ENCODE measurements at places on chromosomes 1 and 21.

- DNase-seq: no peak
Measured at GRCh38 chr1:99745061-99745460, 21.4 kb downstream of the FRRS1 start.

DNA sequence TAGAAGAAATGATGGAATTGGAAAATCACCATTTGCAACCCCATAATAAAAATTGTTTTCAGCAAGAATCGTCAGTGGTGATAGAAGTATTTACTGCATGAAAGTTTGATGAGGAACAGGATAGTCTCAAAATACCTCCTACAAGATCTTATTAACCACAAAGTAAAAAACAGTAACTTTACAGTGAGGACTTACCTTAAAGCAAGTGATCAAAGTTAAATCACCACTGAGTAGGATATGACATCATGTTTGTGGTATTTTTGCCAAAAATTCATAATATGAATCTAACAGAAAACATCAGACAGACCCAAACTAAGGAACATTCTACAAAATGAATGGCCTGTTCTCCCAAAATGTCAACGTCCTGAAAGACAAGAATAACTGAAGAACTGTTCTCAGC lies 19.9 kb downstream of the ALDH9A1 start:
- DNase-seq: no peak

DNA sequence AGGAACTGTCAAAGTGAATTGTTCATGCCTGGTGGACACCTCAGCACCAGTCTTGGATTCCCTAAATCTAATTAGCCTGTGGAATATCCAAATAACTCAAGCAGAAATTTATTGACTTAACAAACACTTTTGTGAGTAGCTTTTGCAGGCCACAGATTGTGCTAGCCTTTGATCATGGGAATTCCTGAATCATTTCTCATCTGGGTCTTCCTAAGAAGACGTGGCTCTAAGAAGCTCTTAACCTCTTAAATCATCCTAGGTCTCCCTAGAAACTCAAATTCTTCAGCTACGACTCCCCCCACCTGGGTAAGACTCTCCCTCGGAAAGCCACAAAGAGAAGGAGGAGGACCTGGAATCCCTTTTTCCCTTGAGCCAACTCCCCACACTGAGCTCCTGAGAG lies 53.8 kb upstream of the PSEN2 start:
- no peak for DNase-seq

DNA sequence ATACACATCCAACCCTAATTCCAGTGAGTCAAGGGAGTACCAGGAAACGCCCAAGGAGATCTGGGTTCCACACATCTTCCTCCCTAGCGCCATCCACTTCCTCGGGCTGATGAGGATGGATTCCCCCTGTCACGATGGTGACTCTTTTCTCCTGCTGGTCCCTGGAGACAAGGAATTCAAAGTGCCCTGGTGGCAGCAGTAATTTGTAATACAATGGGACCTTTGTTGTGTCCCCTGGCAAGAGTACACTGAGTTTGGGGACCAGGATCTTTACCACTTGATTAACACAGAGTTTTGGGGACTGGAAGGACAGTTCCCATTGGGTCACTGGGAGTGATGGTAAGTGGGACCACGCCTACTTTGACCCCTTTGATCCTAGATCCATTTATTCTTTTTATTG lies 9.4 kb upstream of the JAK1 start:
- DNase-seq: no peak

DNA sequence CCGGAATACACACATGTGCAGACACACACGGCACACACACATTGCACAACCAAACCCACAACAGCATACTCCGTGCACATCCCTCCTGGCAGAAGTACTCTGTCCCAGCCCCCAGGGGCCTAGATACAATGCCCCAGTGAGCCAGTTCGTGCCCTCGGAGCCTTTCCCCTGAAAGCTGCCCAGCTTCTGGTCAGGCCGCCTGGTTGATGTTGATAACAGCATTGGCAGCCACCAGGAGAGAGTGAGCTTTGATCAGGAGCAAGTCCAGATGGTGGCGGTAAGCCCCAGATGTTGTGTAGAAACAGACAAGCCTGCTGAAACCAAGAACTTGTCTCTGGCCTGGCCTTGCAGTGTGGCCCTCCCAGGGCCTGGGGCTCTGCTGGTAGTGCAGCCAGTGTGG lies 109.1 kb downstream of the GRIK3 start:
- no peak for DNase-seq

- no peak for DNase-seq
Measured at GRCh38 chr1:41626146-41626545, 141.7 kb upstream of the EDN2 start.

DNA sequence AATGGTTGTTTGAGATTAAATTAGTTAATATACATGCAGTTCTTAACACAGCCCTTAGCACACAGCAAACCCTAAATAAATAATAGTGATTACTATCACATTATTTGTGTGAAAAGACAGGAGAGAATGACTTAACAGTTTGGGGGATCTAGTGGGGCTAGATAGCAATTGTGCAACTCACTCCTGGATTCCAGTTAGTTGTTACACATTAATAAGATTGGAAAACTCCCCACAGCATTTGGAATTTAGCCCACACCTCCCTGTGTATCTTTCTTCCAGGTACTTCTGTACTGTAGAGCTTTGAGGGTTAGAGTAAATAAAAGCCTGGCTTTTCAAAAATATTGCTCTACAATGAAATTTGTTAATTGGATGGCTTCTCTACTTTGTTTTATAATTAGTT lies 93.2 kb downstream of the KCTD3 start:
- no peak for DNase-seq

DNA sequence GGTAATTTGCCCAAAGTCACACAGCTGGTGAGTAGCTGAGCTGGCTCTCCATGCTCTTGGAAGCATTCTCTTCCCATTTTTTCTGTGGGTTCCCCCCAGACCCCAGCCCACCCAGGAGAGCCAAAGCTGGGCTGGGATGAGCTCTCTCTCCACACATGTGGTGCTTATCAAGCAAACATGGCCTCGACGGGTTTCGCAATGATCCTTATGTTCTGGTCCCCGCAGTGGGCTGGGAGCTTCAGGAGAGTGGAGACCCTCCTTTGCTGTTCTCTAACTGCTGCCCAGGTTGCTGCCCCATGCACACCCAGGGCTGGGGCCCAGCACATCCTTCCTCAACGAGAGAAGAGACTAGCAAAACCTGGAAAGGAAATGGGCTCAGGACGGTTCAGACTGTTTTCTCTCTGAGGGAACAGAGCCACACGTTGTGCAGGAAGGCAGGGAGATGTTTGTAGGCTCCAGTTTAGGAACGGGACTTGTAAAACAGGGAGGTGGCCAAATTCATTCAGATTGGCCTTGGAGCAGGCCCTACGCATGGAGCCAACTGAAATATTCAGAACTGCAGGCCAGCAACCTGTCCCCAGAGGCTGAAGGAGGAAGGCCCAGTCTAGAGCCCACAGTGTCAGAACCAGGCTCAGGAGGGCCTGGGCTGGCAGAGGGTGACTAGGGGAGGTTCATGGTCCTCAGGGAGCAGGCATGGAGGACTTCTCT lies 27.2 kb upstream of the CSF1 start:
- no peak for DNase-seq

GRCh38 chr1:205187420-205187819 lies 24.1 kb downstream of the DSTYK start:
- DNase-seq: no peak

DNA sequence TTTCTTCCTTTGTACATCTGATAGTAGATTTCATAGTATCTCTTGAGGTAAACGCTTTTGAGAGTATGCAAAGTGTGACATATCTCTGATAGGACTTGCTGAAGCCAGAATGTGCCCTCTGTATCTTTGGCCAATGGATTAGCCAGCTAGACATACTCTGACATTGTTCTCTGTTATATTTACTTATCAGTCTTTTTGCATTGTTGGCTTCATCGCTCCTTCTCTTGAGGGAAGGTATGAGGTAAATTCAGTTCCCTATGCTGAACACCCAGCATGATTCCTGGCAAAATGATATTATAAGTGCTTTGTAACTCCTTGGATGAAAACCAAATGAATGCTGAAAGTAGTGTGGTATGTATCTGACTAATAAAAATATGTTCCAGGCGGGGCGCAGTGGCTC lies 163.2 kb upstream of the CACYBP start:
- DNase-seq: no peak

DNA sequence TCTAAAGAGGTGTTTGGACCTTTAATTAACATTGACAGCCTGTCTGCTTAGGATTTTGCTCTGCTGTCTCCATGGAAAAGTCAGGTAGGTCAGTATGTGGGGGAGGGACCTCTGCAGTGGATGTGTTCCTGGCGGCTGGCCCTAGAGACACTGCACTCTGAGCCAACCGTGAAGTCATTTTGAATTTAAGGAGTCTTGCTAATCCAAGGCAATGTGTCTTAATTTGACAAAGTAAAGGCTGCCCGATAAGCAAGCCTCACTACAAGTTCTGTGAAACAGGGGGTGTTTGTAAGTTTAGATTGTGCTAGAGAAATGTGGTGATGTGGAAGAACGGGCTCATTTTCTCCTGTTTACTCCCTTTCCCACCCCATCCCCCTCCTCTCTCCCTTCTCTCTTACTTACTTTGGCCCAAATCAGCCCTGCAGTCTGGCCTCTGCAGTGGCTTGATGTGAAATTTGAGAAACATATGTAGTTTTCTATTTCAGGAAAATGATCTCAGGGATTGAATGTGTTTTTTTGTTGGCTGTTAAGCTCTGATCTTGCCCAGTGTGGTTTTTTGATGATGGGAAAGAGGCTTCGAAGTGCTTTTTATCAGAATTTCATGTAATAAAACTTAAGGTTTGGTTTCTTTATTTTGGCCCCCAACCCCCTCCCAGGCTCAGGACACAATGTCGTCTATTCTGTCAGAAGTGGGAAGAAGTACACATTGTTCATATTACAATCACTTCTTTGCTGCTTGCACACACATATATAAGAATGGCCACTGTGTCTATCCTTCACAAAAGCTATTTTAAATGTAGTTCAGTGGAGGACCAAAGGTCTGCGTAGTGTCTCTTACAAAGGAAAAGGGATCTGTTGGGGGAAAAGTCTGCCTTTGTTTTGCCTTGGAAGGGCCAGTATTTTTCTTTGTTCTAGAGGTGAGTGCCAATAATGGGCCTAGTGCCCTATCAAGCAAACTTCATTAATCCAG lies 96.6 kb downstream of the FGGY start:
- no peak for DNase-seq

GRCh38 chr1:80841261-80841660 lies 959.5 kb upstream of the ADGRL2 start:
- no peak for DNase-seq

DNA sequence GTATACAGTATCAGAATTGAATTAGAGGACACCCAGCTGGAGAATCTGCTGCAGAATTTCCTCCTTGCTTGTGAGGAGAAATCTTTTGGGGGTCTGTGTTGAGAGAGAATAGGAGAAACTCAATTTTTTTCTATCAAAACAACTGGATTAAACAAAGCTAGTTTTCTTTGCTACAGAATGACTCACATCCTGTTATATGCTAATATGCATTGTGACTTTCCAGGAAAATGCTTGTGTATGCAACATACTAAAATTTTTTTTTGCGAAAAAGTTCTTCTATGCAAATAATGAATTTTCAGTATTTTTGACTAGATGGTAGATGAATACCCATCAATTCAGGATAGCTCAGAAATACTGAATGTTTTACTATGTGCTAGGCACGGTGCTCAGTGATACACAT lies 2.2 kb downstream of the VAMP4 start:
- DNase-seq: no peak

DNA sequence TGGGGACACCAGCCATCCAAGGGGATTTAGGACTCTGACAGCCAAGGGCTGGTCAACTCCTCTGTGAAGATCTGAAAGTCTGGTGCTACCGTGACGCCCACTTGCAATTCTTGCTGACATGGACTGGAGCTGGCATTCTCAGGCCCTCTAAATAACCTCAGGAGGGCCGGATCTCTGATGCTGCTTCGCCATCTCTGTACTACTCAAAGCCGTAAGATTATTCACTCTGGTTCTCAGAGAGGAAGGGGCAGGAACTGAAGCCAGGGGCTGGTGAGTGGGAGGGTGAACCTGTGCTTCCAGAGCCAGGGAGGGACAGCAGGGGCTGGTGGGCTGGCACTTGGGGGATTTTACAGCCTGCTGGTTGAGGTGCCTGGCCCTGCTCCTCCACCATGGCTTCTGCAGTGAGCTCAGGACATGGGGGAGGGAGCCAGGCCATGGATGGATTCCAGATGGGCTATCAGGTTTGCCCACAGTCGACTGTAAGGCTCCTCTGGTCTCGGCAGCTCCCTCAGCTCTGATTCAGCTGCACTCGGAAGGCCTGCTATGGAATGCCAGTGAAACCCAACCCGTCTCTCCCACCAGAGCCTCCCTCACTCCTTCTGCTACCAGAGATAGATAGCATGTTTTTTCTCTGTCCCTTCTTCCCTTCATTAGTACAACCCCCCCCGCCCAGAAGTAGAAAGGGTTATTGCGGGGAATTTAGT lies 84.5 kb downstream of the PLXNA2 start:
- DNase-seq: no peak

DNA sequence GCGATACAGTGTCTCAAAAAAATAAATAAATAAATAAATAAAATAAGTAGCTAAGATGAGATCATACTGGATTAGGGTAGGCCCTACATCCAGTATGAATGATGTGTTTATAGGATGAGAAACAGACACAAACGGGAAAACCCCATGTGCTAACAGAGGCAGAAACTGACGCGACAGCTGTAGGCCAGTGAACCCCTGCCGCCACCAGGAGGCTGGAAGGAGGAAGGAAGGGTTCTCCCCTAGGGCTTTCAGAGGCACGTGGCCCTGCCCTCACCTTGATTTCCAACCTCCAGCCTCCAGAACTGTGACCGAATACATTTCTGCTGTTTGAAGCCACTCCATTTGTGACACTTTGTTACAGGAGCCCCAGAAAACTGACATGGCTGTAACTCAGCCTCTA lies 38.5 kb downstream of the CHD5 start:
- DNase-seq: no peak

- DNase-seq: no peak
Measured at GRCh38 chr21:14542638-14543037, 3.5 kb downstream of the SAMSN1 start.

DNA sequence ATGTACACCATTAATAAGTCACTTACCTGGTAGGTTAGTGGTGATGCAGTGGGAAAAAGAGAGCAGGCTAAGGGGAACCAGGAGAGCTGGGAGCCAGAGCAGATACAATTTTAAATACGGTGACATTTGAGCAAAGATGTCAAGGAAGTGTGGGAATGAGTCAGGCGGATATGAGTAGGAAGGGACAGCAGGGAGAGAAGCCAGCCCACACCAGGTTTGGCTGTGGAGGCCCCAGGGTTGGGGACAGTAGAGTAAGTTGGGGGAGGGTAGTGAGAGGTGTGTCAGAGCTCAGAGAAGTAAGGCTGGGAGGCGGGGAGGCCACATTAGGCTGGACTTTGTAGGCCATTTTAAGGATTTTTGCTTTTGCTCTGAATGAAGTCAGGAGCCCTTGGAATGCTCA lies 482.0 kb downstream of the DISC1 start:
- DNase-seq: no peak

Measured in stimulated activated CD8-positive, alpha-beta memory T cell treated with anti-CD3 and anti-CD28 coated beads, Interleukin-2, amount 100 ng/mL, for 1 hour (primary cell).